AG04450 (cell line): ENCODE measurements at places on chromosomes 5 and 9. TPM values are rescaled to one million over a fixed set of nuclear protein-coding genes. Genes with fewer than 3 reads are reported as not detected.
A peak's percentile ranks its signal among the peaks of the same experiment; 100 is the strongest.

Gene SLC36A2
- not detected in 2 replicates for polyA plus RNA-seq

Gene RELL2
- polyA plus RNA-seq, result 3.0 and 3.1 TPM in 2 replicates

Gene DNAJA1
- 180 and 237 TPM in 2 replicates for polyA plus RNA-seq

Gene CCNJL
- 3.8 and 4.4 TPM in 2 replicates for polyA plus RNA-seq

Gene OSMR
- polyA plus RNA-seq, result 100 and 102 TPM in 2 replicates

Gene ANXA6
- polyA plus RNA-seq, result 502 and 538 TPM in 2 replicates

Gene DOCK8
- 0.05 TPM in 1 of 2 replicates, not detected in the other for polyA plus RNA-seq

Gene INSL6
- polyA plus RNA-seq, result not detected in 2 replicates

Gene AGXT2
- not detected in 2 replicates for polyA plus RNA-seq

Gene SUSD3
- polyA plus RNA-seq, result 1.4 and 1.8 TPM in 2 replicates

Gene CBY3
- polyA plus RNA-seq, result not detected in 2 replicates

- no peak for DNase-seq
Measured at GRCh38 chr9:99592834-99593574, 228.7 kb upstream of the NR4A3 start.

GRCh38 chr9:126216826-126217225 lies 109.8 kb upstream of the MVB12B start:
- no peak for DNase-seq

GRCh38 chr9:3348169-3348568 lies 177.6 kb downstream of the RFX3 start:
- DNase-seq, result no peak

GRCh38 chr5:35026941-35027340 lies 20.8 kb downstream of the AGXT2 start:
- DNase-seq, result no peak

DNA sequence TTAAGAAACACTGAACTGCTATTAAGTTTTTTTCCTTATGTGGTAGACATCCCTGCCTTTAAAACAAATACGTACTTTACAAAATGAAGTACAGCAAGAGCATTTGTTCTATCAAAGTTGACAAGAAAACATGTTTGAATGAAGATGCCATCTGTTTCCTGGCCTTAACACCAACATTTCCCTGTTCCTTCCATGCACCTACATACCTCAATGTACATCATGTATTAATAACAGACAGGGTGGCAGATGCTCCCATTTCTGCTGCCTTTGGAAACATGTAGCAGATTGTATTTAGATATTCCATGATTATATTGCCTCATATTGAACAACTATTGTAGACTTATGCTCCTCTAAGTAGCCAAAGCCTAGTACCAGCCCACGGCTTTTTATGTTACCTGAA lies 104.4 kb downstream of the PJA2 start:
- no peak for DNase-seq

DNA sequence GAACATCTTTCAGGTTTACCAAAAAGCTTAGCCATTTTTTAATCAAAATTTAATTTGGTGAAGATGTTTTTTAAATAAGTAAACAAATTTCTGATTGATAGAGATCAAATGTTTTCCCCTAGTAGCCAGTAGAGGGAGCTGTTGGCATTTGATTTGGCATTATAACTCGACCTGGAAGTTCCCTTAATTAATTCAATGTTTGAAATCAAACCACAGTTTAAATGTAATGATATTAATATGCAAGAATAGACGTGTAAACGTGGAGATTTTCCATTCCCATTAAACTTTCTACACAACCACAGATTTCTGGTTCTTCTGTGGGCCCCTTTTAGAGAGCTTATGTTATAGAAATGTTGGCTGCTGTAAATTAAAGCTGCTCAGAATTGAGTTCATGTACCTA lies 148.1 kb upstream of the MPDZ start:
- peak; percentile 15 for DNase-seq

DNA sequence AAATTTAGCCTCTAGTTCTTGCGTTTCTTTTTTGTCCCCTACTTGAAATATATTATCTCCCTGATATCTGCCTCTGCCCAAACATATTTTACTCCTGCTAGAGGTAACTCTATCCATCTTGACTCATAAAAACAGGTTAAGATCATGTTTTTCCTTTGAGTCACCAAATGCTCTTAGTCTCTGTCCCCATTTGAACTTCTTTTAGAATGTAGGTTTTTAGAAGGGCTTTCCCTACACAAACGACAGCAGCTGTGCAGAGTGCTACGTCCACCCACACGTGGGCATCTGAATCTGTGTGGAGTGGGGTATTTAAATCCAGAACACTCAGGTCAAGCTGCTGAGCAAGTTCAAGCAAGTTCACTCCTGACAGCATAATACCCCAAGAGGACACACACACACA lies 2.2 kb downstream of the HSD17B3 start:
- DNase-seq, result peak; percentile 4

DNA sequence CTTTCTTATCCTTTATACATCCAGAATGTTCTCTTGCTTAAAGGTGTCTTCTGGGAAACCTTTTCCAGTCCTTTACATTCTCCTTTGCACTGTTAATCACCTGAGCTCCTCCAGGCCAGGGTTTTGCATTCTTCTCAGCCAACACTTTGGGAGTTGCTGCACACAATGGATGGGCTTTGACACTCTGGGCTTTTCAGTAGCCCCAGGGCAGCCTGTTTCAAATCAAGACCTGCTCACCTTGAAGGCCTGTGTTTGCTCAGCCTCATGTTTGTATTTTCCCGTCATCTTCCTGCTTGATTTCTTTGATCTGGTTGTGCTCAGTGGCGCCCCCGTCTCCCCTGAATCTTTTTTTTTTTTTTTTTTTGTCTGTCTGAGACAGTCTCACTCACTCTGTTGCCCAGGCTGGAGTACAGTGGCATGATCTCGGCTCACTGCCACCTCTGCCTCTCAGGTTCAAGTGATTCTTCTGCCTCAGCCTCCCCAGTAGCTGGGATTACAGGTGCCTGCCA lies 41.0 kb downstream of the DMRT1 start:
- no peak for DNase-seq

DNA sequence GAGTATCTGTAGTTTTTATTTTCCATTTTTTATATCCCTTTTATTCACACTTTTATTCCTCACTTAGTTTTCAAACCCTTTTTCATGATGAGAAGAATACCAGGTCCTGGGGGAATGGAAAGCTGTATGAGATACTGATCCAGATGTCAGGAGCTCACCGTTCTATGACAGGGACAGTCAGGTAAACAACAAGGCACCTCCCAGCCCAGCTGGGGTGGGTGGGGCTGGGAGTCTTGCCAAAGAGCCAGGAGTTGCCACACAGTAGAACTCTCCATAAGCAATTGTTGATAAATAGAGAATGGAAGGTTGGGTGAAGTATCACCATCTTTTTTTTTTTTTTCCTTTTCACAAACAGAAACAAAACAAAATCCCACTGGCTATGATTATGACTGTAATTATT lies 225.8 kb downstream of the NSG2 start:
- DNase-seq, result no peak

GRCh38 chr5:138948471-138949222 lies 73.5 kb upstream of the LRRTM2 start:
- DNase-seq, result no peak

- DNase-seq, result no peak
Measured at GRCh38 chr9:37371565-37372464, 50.7 kb upstream of the GRHPR start.

GRCh38 chr5:153907170-153907775 lies 131.4 kb downstream of the FAM114A2 start:
- DNase-seq, result no peak

DNA sequence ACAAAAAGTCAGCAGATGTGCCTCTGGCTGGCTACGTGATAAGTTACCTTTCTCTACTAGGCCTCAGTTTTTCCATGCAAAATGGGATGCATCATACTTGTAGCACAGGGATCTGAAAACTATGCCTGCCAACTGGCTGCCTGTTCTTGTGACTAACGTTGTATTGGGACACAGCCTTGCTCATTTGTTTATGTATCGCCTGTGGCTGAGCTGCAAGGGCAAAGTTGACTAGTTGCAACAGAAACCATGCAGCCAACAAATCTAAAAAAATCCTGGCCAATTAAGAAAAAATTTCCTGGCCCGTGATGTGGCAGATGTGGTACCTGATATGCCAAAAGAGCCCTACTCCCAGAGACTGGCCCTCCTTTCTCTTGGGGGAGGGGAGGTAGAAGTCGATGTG lies 131.3 kb downstream of the SEC61B start:
- peak; percentile 89 for DNase-seq

- DNase-seq, result no peak
Measured at GRCh38 chr5:132219981-132220380, 7.7 kb downstream of the P4HA2 start.

DNA sequence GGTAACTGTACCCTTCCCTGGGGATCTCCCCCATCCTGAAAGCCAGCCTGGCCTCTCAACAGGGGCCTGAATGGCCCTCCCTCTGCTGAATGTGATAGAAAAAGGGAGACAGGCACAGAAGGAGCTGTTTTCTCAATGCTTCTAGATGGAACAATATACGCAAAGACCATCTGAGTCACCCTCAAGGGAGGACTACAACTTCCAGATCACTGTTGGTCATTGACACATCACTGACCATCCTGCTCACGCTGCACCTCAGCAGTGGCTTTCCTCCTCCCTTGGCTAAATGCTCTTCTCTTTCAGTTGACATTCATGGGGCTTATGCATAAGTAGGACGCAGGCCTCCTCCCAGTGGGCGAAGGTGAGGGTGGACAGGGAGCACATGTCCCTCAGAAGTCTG lies 112.2 kb upstream of the SHB start:
- DNase-seq, result no peak

GRCh38 chr5:180932660-180933059 lies 33.7 kb downstream of the BTNL8 start:
- no peak for DNase-seq

GRCh38 chr5:136349029-136349428 lies 16.3 kb downstream of the TRPC7 start:
- no peak for DNase-seq

- DNase-seq, result no peak
Measured at GRCh38 chr5:172178301-172178987, 9.6 kb downstream of the STK10 start.

GRCh38 chr9:5488221-5489008 lies 21.9 kb upstream of the PDCD1LG2 start:
- no peak for DNase-seq

- DNase-seq, result no peak
Measured at GRCh38 chr9:76296561-76297310, 97.5 kb downstream of the RFK start.

- no peak for DNase-seq
Measured at GRCh38 chr9:137772281-137772873, 105.2 kb upstream of the CACNA1B start.

- no peak for DNase-seq
Measured at GRCh38 chr9:94668418-94668927, 29.2 kb upstream of the FBP1 start.

DNA sequence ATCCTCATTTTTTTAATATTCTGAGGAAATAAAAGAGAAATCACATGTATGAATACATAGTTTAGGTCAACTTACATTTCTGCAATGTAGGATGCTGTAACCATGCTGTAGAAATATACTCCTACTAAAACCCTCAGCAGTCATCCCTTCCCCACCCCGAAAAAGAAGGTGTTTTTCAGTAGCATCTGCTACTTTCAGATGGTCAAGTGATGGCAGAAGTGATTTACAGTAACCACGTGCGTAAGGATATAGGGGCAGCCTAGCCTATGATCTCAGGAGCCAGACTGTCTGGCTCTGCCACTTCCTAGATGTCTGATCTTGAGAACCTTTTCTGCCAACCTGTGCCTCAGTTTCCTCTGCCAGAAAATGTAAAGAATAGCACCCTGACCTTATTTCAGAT lies 26.0 kb upstream of the SYK start:
- no peak for DNase-seq

GRCh38 chr5:8729437-8729836 lies 816.4 kb downstream of the SEMA5A start:
- DNase-seq, result no peak

GRCh38 chr5:99945478-99946442 lies 589.4 kb upstream of the FAM174A start:
- no peak for DNase-seq

- peak; percentile 18 for DNase-seq
Measured at GRCh38 chr5:145510324-145510723, 324.8 kb downstream of the PRELID2 start.

DNA sequence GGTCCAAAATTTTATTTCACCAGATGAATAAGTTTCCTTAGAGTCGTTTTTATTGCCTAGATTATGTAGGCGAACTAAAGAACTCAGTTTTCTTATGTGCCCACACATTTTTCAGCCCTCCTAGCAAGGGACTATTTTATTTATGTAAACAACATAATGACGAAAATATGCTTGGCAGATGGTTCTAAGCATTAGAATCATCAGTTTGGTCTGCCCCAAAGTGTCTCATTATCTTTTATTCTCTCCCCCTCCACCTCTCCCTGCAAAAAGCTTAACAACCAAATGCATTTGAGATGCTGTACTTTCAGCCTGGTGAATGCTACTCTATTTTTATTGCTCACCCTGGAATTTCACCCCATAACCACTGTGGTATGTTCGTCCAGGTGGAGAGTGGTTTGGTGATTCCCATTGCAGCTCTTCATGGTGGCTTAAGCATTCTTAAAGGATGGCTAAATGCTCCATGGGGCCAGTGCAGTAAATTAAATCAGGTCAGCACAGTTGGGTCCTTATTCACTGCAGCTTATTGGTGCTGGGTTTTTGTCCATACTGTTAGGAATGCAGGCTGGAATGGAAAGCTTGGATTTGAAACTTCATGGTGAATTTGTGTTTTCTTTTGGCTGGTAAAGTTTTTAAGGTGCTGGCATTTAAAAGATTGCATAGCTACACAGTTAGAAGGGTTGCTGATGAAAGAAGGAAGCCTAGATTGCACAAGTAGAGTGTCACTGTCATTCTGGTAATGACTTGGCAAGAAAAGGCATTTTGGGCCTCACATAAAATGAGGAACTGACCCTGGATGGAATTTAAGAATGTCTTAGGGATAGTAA lies 39.2 kb downstream of the TLE4 start:
- peak; percentile 88 for DNase-seq

DNA sequence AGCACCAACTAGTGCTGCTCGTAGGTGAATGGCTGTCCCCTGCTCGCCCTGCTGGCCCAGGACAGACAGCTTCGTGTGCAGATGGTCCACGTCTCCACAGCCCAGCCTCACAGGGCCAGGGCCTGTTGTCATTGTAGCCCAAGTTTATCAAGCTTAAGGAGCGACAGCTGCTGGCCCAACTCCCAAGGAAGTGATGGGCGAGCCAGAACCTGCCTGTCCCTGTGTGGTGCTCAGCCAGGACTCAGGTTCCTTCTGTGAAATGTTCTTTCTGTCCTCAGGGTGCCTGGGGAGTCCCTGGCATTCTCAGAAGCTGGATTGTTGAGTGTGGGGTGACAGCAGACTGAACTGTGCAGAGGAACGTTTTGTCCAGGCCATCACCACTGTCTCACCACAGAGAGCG lies 16.4 kb downstream of the TRIP13 start:
- DNase-seq, result no peak

GRCh38 chr5:123279136-123279535 lies 144.1 kb downstream of the CEP120 start:
- DNase-seq, result no peak
